ENCODE measurements at places on chromosomes 2 and 18.

DNA sequence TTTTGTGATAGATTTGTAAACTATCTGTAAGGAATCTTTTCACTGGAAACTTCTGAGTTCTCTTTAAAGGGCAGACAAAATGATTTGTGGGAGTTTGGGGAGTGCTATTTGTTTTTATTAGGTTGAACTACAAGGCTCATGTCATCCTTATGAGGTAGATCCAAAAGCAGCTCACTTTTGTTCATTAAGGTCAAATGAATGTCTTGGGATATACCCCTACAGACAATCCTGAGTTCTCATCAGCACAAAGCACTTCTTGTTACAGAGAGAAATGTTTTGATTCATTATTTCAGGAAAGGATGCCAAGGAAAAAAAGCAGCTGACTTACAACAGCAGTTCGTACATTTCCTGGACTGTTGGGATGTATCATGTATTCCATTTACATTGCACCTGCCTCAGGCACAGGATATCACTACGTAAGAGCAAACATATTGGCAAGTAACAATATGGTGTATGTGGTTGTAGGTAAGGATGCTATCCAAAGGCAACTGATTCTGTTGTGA lies 68.9 kb downstream of the DCC start:
- no peak for DNase-seq

DNA sequence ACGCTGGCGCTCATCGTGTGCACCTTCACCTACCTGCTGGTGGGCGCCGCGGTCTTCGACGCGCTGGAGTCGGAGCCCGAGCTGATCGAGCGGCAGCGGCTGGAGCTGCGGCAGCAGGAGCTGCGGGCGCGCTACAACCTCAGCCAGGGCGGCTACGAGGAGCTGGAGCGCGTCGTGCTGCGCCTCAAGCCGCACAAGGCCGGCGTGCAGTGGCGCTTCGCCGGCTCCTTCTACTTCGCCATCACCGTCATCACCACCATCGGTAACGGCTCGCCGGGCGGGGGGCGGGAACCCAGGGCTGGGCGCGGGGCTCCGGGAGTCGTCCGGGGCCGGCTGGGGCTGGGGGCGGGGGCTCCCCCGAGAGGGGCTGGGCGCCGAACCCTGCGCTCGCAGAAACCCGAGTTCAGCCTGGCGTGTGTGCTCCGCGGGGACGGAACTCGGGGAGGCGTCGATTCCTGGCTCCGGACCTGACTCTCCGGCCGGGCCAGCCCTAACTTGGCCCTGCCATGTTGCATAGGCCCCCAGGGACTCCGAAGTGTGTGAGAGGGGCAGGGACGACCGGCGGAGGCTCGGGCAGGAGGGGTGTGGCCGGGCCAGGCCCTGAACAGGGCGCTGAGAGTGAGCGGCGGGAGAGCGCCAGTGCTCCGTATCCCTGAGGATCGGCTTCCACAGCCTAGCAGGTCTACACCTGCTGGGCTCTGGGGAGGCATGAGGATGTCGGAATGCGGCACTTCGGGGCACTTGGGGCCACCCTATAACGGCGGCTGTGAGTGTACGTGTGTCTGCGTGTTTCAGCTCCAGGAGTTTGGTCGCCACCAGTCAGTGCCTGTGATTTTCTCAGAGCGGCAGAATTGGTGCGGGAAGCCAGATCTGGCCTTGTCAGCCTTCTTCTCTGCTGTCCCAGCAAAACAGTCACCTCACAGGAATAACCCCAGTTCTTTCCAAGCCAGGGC lies 651 bp downstream of the KCNK3 start:
- no peak for DNase-seq

- no peak for DNase-seq
These were observed 20.8 kb downstream of the CCL20 start for GRCh38 chr2:227834423-227834822.

DNA sequence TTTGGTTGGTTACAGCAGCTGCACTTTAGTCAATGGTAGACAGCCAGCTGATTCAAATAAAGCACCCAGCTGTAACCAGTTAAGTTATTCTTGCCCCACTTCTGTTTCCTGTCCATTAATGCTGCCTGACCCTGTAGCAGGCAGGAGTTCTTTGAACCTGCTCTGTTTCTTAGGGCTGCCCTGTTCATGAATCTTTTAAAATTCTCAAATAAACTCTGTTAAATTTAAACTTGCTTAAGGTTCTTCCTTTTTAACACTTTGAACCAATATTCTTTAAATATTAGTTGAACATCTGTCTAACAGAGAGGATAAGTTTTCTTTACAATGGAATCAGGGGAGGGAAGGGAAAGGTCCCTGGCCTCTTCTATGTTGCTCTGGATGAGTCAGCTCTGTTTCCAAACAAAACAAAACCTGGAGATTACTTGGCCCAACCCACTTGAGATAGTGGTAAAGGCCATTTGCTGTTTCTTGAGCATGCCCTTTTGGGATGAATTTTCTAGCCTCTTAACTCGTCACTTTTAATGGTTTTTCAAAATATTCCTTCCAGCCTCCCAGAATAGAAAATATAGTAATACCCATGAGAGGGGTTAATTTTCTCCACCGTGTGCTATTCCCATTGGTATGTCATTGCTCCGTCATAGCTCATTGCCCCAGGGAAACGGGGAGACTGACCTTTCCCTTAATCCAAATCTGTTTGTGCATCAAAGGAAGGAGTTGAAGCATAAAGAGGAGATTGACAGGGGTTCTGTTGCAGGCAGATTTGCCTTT lies 112.1 kb upstream of the FHL2 start:
- no peak for DNase-seq

DNA sequence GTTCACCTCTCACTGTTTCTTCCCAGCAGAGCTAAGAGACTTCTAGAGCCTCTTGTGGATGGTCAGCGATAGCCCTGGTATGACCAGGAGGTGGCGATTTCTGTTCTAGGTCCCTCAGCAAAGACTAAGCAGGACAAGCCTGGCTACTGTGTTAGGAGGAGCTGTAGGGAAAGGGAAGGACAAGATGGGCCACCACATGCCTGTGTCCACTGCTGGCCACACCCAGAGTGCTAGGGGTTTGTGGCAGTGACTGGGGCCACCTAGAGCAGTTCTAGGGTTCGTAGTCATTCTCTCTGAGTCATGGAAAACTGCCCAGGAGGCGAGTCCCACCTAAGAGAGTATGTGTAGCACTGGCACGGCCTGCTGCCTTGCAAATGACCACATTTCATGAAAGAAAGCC lies 179.4 kb downstream of the ALPK2 start:
- no peak for DNase-seq

GRCh38 chr18:36825526-36825925 lies 3.3 kb downstream of the TPGS2 start:
- DNase-seq, result no peak

GRCh38 chr2:156430980-156431358 lies 5.2 kb upstream of the GPD2 start:
- DNase-seq, result no peak

DNA sequence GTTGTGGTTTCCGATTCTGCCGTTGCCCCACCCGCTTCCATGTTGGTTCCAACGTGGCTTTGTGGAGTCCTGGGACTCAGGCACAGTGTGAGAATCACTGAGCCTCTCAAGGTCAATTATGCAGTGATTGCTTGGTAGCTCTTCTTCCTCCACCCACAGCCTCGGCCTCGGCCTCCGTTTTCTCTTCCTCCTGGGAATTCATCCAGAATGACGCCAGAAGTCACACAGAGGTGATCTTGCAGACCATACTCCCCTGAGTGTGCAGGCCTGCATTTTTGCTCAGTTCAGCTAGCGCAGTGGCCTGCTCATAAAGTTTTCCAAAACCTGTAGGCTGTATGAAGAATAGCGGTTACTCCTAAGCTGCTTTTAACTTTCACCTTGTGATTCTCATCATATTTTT lies 273.3 kb downstream of the GBX2 start:
- no peak for DNase-seq

GRCh38 chr18:14174706-14175085 lies 42.5 kb upstream of the ZNF519 start:
- DNase-seq, result no peak

GRCh38 chr2:114170070-114170469 lies 272.4 kb upstream of the DPP10 start:
- no peak for DNase-seq

DNA sequence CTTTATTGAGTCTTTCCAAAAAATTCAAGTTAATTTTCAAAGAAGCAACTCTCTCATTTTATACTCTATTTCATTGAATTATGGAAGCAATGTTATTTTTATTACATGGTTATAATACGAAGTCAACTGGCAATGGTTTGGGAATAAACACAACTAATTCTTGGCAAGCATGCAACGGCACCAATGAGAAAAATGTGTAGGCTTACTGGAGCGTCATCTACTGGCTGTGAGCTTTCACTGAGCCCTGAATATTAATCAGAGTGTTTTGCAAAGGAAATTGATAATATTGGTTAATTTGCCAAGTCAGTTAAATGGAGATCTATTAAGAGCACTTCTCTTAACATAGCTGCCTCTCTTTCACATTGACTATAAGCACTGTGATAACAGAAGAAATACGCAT lies 163.9 kb downstream of the IKZF2 start:
- no peak for DNase-seq

DNA sequence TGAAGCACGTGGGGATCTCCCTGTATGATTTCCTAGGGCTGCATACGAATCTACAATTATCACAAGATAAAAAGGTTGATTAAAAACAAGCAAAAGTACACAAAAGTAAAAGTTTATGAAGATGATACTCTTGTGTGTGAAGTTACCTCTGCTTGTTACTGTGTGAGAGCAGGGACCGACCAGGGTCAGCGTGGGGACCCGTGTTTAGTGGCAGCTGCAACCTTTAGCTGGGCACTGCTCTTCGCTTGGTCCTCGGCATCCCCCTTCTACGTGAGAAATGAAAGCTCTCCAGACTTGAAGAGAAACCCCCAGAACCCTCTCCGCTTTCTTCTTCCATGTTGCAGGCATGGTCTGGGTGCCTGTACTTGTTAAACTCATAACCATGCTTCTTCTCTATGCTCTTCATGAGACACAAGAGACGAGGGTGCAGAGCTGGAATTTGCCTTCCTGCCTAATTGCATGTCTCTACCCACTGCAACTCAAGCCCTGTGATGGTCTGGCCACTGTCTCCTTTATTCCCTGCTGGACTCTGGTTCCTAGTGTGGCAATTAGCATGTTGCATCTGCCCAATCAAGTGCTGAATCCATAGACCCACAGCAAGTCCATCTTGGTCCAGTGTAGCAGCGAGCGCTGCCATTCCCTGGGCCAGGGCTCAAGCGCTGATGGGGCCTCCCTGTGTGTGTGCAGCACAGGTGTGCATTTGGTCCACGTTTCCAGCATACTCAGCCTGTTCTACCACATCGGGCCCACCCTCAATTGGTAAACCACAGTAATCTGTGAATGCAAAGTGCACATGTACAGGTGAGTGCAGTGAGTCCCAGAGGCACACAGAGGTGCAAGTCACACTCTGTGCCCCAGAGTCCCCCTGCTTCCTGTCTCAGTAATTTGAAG lies 88.5 kb downstream of the TWIST2 start:
- no peak for DNase-seq

GRCh38 chr18:29512203-29512602 lies 1335.3 kb upstream of the CDH2 start:
- DNase-seq, result no peak

GRCh38 chr18:75407468-75408437 lies 19.8 kb downstream of the SMIM21 start:
- no peak for DNase-seq

DNA sequence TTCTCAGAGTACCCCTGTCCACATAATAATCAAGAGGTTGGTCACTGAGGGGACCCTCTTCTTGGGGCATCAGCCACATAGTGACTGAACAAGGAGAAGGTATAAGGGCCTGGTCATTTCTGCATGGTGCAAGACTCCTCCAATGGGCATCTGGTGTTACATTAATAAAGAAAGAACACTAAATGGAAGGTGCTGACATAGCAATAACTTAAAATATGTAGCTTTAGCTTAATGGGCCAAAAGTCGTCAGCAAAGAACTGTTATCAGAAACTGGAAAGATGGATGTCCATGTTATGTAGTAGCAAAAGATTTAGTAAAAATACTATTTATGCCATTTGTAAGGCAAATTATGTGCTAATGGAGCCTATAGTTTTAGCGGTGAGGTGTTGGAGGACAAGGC lies 916.5 kb upstream of the SOX11 start:
- no peak for DNase-seq

DNA sequence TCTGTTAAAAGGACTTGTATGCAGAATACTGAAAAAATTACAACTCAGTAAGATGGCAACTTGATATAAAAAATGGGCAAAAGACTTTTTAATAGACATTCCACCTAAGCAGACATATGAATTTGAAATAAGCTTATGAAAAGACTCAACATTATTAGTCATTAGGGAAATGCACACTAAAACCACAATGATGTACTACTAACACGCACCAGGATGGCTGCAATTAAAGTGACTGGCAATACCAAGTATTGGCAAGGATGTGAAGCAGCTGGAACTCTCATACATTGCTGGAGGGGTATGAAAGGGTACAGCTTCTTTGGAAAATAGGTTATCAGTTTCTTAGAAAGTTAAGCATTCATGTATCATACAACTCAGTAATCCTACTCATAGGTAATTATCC lies 3.2 kb upstream of the ENOSF1 start:
- no peak for DNase-seq

GRCh38 chr2:197079832-197080555 lies 153.5 kb upstream of the PGAP1 start:
- DNase-seq, result no peak

- no peak for DNase-seq
These were observed 1.9 kb downstream of the NEMP2 start for GRCh38 chr2:190532581-190532980.

DNA sequence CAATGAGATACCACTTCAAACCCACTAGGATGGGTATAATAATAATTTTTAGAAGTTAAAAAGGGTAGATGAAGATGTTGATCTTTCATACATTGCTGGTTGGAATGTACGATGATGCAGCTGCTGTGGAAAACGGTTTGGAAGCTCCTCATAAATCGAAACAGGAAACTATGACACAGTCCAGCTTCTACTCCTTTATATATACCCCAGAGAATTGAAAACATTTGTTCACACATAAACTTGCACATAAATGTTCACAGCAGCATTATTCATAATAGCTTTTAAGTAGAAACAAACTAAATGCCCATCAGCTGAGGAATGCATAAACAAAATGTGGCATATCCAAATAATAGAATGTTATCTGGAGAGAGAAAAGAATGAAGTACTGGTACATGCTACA lies 95.0 kb downstream of the STRADB start:
- DNase-seq, result no peak

- DNase-seq, result no peak
These were observed 458.1 kb downstream of the BCL11A start for GRCh38 chr2:60095202-60095815.

GRCh38 chr18:23885750-23886149 lies 128.8 kb upstream of the TTC39C start:
- no peak for DNase-seq

GRCh38 chr2:139631966-139632365 lies 851.8 kb upstream of the NXPH2 start:
- DNase-seq, result no peak

DNA sequence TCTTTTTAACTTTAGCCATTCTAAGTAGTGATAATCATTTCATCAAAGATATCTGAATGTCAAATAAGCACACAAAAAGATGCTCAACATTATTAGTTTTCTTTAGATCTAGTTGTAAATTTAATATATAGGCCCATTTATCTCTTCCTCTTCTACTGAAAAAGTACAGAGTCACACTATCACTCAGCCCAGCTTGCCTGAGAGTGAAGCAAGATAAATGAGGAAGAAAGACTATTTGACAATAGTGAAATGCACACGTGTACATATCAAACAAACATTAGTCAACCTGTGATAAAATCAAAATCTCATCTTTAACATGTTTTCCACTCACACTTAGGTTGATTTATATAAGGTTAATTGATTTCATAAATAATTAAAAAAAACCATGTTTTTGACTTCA lies 83.5 kb upstream of the CCDC195 start:
- no peak for DNase-seq
